ENCODE measurements at places on chromosomes 5 and 9. TPM values are rescaled to one million over a fixed set of nuclear protein-coding genes. Genes with fewer than 3 reads are reported as not detected.

Gene PPP2R2B
- 68.3 TPM for total RNA-seq

Gene PCDHA10
- not detected for total RNA-seq

Gene MPDZ
- not detected for total RNA-seq

Gene TRIM14
- total RNA-seq: 66.5 TPM

Gene CTSL
- 4.4 TPM for total RNA-seq

Gene TSSK1B
- not detected for total RNA-seq

Gene DOCK8
- 156 TPM for total RNA-seq

Gene ARL15
- total RNA-seq: 28.9 TPM

Gene PCSK5
- total RNA-seq: 2.4 TPM

Gene LRRC19
- not detected for total RNA-seq

Gene CPLANE1
- 19.4 TPM for total RNA-seq

Gene PCDHGA2
- not detected for total RNA-seq

Gene CARTPT
- total RNA-seq: not detected

Gene C7
- not detected for total RNA-seq

Gene CER1
- not detected for total RNA-seq

Gene IFNA13
- total RNA-seq: not detected

Gene BARHL1
- total RNA-seq: not detected

Gene SPATA31C1
- not detected for total RNA-seq

Gene EGFL7
- 0.29 TPM for total RNA-seq

Gene CENPH
- total RNA-seq: 6.4 TPM

Gene BDP1
- total RNA-seq: 45.1 TPM

Gene GNA14
- total RNA-seq: 1.8 TPM

Gene NR5A1
- not detected for total RNA-seq

Gene CCDC69
- 227 TPM for total RNA-seq

Gene UBLCP1
- 37.9 TPM for total RNA-seq

Gene GLRA1
- not detected for total RNA-seq

Gene ORM2
- total RNA-seq: not detected

Gene MINAR2
- total RNA-seq: not detected

Gene UAP1L1
- 10.5 TPM for total RNA-seq

Gene FAM200C
- total RNA-seq: 0.57 TPM

Gene AIF1L
- total RNA-seq: not detected

Gene CCL28
- 25.8 TPM for total RNA-seq

Gene TMEM252
- not detected for total RNA-seq

Gene CMBL
- total RNA-seq: not detected

Gene TMEFF1
- not detected for total RNA-seq

Gene GDNF
- total RNA-seq: not detected

Gene ROPN1L
- 4.3 TPM for total RNA-seq

Gene SLC4A9
- total RNA-seq: not detected

Gene CAMK4
- 0.80 TPM for total RNA-seq

Gene NMUR2
- total RNA-seq: not detected

Gene NFIL3
- 98.0 TPM for total RNA-seq

Gene CBY3
- not detected for total RNA-seq
